Activated CD8-positive, alpha-beta T cell treated with anti-CD3 and anti-CD28 coated beads for 36 hours (primary cell): ENCODE measurements at places on chromosomes 2 and 18.

DNA sequence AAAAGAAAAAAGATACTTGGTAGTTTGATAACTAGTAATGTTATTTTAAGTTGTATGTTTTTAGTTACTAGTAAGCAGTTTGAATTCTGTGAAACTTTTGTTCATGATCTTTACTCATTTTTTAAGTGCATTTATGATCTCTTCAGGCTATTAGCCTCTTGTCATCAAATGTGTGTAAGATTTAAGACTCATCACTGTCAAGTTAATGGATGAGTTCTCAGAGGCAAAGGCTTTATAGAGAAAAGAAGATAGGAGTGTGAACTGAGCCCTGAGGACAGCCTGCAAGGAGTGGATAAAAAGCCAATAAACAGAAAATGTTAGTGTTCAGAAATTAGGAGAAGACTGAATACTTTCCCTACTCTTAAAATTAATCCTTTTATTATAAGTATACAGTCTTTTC lies 13.5 kb downstream of the NDUFV2 start:
- no peak for DNase-seq

DNA sequence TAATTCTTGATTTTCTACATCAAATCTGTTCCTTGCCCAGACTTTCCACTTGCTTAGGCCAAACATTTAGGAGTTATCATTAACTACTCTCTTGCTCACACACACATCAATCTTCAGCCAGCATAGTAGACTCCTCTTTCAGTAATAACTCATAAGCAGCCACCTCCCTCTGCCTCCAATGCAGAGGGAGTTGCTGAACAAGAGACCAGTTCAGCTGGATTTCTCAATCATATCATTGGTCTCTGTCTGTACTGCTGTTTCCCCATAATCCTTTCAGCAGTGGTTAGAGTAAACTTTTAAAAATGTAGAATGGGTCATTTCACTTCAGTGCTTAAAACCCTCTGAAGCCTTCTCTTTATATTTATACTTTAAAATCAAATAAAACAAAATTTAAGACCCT lies 112.9 kb downstream of the SLC39A10 start:
- no peak for DNase-seq

- DNase-seq: no peak
These were observed 24.8 kb upstream of the FOSL2 start for GRCh38 chr2:28367667-28368356.

DNA sequence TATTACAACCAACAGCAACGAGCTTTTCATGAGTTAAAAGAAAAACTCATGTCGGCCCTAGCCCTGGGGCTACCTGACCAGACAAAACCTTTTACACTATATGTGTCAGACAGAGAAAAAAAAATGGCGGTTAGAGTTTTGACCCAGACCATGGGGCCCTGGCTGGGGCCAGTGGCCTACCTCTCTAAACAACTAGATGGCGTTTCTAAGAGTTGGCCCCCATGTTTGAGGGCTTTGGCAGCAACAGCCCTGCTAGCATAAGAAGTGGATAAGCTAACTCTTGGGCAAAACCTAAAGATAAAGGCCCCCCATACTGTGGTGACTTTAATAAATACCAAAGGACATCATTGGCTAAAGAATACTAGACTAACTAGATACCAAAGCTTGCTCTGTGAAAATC lies 39.3 kb downstream of the TFPI start:
- no peak for DNase-seq

DNA sequence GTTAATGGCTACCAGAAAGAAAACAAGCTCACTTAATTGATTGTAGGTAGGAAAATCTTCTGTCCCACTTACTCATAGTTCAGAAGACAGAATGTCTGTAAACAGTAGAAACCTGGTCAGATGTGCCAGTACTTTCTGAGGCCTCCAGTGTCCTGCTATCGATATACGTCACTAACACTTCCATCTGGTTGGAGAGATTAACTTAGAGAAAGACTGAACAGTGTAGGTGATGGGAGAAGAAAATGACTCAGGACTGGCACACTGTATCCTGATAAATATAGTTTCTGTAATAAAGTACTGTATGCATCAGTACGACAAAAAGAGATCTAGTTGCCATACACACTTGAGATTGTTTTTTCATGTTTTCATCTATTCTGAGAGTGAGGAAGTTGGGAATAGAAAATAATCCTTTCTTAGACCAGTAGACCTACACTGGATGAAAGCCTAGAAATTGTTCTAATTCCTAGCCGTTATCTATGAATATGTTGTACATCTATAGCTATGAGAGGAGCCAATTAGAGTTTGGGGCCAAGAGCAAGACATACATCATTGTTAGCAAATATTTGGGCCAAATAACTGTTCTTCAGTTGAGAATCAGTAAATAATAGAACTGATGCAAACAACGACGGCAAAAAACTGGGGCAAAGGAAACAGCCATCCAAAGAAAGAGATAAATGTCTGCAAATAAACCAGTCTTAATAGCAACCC lies 105.9 kb downstream of the NAT8 start:
- DNase-seq: no peak

DNA sequence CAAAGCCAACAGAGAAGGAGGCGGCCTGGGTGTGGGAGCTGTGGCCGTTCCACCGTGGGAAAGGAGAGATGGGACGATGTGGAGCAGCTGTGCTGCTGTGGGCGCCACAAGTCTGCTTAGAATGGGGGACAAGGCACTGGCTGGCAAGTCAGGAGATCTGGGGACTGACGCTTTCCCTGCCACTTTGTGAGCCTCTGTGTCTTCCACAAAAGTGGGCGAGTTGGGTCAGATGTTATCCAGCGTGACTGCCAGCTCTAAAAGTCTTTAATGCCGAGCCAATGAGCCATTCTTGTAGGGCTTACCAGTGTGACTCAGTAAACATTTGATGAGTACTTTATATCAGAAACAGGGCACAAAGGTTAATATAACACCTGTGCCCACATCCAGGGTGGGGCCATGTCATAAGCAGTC lies 113.6 kb upstream of the MGAT5 start:
- DNase-seq: no peak

GRCh38 chr2:111662039-111662770 lies 221.8 kb downstream of the ANAPC1 start:
- DNase-seq: no peak

GRCh38 chr2:160200921-160201320 lies 849 bp upstream of the ITGB6 start:
- no peak for DNase-seq

DNA sequence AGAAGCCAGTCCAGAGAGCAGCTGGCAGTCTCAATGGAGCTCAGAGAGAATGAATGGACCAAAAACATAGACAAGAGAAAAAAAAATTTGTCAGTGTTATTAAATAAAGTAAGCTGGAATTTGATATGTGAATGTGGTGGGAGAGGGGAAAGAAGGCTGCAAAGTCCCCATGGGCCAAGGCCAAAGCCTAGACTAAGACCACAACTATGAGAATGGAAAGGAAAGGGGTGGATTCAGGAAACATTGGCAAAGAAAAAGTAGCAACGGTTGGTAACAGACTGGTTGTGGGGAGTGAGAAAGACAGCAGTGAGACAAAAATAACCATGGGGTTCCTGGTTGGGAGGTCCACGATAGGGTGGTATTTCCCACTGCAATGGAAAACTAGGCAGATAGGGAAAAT lies 47.0 kb downstream of the ZEB2 start:
- no peak for DNase-seq

DNA sequence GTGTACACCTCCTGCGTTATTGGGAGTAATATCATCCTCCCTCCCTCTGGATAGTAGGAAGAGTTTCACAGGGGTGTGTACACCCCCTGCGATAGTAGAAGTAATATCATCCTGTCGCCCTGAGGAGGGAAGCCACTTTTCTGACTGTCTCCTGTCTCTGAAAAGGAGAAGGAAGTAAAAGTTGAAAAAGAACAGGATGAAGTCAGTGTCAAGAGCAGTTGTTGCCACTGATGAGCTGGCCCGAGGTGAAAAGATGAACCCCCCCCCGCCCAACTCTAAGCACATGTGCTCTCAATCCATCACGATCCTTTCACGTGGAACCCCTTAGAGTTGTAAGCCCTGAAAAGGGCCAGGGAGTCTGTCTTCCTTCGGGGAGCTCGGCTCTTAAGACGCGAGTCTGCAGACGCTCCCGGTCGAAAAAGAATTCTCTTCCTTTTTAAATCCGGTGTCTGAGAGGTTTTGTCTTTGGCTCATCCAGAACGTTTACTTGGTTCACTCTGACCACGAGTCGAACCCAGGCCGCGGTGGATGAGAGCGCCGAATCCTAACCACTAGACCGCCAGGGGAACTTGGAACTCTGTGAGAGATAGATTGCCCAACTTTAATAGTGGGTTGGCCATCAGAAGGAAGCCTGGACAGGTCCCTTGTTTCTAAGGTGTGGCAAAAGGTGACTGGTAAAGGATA lies 22.4 kb upstream of the NAGK start:
- peak; percentile 19 for DNase-seq

- DNase-seq: no peak
These were observed 8.2 kb downstream of the NFATC1 start for GRCh38 chr18:79403723-79404566.
